ENCODE measurements at places on chromosomes 12 and 14. TPM values are rescaled to one million over a fixed set of nuclear protein-coding genes. Genes with fewer than 3 reads are reported as not detected.

Gene ABCD2
- 23.5 TPM for total RNA-seq

Gene EMP1
- 36.1 TPM for total RNA-seq

Gene TAS2R7
- total RNA-seq, result not detected

Gene RPL10L
- not detected for total RNA-seq

Gene KCNK13
- total RNA-seq, result not detected

DNA sequence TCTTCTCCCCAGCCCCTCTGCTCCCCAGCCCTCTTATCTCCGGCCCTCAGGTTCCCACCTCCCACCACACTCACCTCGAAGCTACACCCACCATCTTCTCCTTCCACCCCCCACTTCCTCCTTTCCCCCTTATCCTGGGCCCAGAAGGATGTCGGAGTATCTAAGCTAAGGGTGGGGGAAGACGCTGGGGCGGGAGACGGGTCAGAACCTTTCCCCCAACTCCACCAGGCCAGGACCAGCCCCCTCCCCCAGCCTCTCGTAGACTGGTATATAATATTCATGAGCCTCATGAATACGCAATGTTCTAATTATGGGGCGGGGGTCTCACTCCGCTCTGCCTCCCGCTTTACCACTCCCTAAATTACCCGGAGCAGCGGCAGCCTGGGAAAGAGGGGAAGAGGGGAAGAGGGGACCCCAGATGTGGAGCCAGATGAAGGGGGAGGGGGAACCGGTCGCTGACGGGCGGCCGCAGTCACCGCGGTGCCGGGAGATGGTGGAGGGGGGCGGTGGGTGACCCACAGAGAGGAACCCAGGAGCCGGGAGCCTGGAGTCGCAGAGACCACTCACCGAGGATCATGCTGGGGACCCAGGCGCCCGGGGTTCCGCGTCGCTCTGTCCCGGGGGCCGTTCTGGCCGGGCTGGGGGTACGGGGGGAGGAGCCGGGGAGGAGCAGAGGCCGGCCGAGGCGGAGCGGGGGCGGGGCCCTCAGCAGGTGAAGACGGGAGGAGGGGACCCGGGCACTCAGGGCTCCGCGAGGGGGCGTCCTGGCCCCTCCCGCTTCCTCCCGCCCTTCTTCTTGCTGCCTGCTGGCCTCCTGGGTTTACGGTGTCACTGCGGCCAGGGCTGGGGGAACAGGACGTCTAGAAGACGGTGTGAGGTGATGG, 6.4 kb upstream of the ZNF385A start:
- peak; percentile 62 for DNase-seq
- peaks cover 30% of the 10 kb centered on the region for H3K36me3 ChIP-seq
- peak overlapping the region; percentile 28 for H3K4me3 ChIP-seq
- H3K27me3 ChIP-seq, result peaks cover 2% of the 10 kb centered on the region

- no peak for DNase-seq
- H3K27me3 ChIP-seq, result no peaks in the 10 kb centered on the region
- no peak overlapping the region for H3K27ac ChIP-seq
- H3K36me3 ChIP-seq, result no peaks in the 10 kb centered on the region
These were observed 186.9 kb downstream of the ALX1 start for GRCh38 chr12:85466890-85467289.

GRCh38 chr14:89330236-89331002, 86.6 kb downstream of the FOXN3 start:
- peaks cover 35% of the 10 kb centered on the region for H3K36me3 ChIP-seq
- no peaks in the 10 kb centered on the region for H3K27me3 ChIP-seq
- no peak overlapping the region for H3K4me3 ChIP-seq

DNA sequence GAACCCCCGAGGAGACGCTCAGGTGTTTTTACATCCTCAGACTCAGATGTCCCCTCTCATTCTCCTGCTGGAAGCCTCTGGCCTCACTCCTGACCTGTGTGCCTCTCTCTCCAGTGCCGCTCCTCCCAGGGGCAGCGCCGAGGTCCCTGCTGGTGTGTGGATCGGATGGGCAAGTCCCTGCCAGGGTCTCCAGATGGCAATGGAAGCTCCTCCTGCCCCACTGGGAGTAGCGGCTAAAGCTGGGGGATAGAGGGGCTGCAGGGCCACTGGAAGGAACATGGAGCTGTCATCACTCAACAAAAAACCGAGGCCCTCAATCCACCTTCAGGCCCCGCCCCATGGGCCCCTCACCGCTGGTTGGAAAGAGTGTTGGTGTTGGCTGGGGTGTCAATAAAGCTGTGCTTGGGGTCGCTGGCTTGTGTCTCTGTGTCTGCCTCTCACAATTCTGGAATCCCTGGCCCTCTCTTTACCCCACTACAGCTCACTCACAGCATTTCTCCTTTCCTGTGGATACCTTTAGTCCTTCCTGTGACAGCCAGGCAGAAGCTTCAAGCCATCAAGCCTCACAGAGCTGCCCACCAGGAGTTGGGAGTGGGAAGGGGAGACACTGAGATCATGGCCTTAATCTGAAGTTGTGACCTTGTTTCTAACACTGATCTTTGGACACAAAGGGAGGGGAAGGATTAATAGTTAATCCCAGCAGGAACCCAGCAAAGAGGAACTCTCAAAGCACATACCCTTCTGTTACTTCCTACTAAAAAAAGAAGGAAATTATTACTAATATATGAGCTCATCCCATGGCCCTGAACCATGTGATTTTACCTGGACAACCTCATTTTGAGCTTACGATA, 1.1 kb upstream of the SOAT2 start:
- H3K36me3 ChIP-seq, result no peaks in the 10 kb centered on the region
- peak overlapping the region; percentile 83 for H3K27ac ChIP-seq
- peaks cover 4% of the 10 kb centered on the region for H3K27me3 ChIP-seq
- H3K4me3 ChIP-seq, result no peak overlapping the region

DNA sequence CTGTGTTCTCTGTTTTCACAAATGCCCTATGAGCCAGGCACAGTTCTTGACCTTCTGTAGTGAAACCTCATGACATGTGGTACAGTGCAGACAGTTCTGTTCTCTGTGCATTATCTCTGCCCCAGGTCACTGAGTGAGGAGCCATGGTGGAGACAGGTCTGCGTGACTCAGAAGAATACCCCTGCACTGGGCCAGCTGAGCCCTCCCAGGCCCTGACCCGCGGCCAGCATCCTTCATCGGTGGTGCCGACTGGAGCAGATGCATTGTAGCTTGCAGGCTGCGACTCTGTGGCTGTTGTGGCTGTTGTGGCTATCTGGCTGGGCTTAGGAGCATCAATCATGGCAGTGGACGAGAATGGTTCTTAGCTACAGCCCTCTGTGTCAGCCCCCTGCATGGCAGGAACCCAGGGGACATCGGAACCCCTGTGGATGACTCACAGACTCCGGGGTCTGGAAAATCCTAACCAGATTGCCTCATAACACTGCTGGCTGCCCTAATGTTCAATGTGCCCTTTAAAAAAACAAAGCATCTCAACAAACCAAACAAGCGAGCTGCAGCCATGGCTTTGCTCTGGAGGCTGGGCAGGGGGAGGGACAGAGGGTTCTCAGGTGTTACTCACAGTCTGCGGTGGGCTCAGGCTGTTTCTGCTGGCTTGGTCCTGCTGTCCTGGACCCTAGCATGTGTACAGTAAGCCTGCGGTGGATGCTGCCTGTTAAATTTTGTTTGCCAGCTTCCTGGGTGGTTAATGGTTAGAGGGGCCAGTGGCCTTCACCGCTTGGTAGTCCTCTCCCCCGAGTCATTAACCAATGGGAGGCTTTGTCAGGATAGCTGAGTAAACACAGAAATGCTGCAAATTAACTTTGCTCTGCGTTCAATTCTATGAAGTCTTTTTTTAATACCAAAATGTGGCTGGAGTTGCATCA, at the start of gene SERPINA6:
TSS of gene SERPINA6 (minus strand) at position 689 of the 923 bp plus-strand sequence. CDS start 8,688 bp downstream, outside the sequence.
- no peak within 1 kb of the TSS for H3K4me3 ChIP-seq
- no peaks in the 10 kb centered on the region for H3K4me1 ChIP-seq
- DNase-seq, result no peak
- peaks cover under 1% of the 10 kb centered on the region for H3K27me3 ChIP-seq
- no peak within 1 kb of the TSS for H3K27ac ChIP-seq

GRCh38 chr12:61044766-61045165, 1215.4 kb upstream of the USP15 start:
- H3K4me3 ChIP-seq, result no peak overlapping the region
- H3K36me3 ChIP-seq, result no peaks in the 10 kb centered on the region

- no peak overlapping the region for H3K4me3 ChIP-seq
- no peaks in the 10 kb centered on the region for H3K36me3 ChIP-seq
- no peak overlapping the region for H3K27ac ChIP-seq
- H3K4me1 ChIP-seq, result peaks cover 2% of the 10 kb centered on the region
These were observed 128.6 kb upstream of the PLEKHG7 start for GRCh38 chr12:92574051-92574783.

All from activated CD4-positive, alpha-beta T cell treated with anti-CD3 and anti-CD28 coated beads, Interleukin-2, amount 10 ng/mL, durations not matched to agents 7 days and 5 days (primary cell).